Sciatic nerve (tissue), 2 donors: ENCODE measurements at places on chromosomes 4 and X. TPM values are rescaled to one million over a fixed set of nuclear protein-coding genes. Genes with fewer than 3 reads are reported as not detected.

Gene MAGEB10
- not detected for total RNA-seq

DNA sequence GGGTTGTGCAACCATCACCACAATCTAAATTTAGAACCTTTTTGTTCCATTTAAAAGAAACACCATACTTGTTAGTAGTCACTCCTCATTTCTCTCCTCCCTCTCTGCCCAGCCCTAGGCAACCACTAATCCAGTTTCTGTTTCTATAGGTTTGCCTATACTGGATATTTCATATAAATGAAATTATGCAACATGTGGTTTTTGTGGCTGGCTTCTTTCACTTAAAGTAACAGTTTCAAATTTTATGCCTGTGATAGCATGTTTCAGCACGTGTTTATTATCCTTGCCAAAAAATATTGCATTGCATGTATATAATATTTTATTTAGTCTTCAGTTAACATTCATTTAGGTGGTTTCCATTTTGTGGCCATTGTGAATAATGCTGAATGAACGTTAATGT, 437.6 kb downstream of the IL1RAPL1 start:
- DNase-seq = no peak

GRCh38 chrX:135420831-135421230, 913 bp upstream of the SMIM10L2A start:
- DNase-seq = no peak

Gene TBC1D1
- total RNA-seq = 48.0 TPM

Gene SASH3
- total RNA-seq = 8.6 TPM

- DNase-seq = no peak
These were observed 50.6 kb downstream of the CCDC149 start for GRCh38 chr4:24862073-24862751.

Gene KLHL13
- total RNA-seq = 8.4 TPM

DNA sequence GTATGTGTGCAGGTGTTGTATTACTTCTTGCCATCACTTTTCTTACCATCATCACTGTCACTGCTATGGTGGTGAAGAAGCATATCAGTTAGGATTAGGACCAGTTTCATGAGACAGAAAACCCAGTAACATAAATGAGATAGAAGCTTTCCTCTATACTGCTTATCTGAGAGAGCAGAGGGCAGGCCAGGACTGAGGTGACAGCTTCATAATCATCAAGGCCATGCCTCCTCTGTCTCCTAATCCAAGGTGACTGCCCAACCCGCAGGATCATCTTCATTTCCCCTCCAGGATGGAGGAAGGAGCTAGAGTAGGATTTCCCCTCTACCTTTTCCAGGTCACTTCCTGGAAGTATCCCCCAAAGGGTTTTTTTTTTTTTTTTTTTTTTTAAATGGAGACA, 35.4 kb downstream of the TMEM131L start:
- no peak for DNase-seq

Gene MBNL3
- total RNA-seq = 22.6 TPM

DNA sequence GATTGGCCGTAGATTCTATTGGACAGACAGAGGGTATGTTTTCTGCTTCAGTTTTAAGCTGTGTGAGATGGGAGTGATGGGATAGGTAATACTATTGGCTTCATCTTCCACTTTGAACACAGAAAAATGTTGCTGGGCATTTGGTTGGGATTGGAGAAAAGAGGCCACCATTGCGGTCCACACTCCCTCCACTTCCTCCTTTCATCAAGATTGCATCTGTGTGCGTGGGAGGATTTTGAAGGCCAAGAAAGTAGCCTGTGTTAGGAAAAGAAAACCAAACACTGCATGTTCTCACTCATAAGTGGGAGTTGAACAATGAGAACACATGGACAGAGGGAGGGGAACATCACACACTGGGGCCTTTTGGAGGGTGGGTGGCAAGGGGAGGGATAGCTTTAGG, 56.4 kb downstream of the EGF start:
- no peak for DNase-seq

Gene BCORL1
- 25.1 TPM for total RNA-seq

GRCh38 chr4:96260064-96260682, 420.3 kb downstream of the PDHA2 start:
- DNase-seq = no peak

DNA sequence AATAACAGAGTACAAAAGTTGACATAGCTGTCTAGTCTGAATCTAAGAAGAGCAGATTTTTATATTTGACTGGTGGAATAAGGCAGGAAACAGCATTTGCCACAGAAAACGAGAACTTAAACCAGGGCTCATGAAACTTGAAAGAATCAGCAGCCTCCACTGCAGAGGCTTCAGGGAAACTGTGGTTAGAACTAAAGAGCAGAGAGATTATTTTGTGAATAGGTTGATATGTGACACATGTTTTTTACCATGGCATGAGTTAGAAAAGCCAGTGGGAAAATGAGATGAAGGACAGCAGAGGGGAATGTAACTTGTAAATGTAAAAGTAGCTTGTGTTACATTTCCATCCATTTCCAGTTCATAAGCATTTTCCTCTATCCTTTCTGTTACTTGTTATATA, 63.7 kb upstream of the CAMK2D start:
- DNase-seq = no peak

DNA sequence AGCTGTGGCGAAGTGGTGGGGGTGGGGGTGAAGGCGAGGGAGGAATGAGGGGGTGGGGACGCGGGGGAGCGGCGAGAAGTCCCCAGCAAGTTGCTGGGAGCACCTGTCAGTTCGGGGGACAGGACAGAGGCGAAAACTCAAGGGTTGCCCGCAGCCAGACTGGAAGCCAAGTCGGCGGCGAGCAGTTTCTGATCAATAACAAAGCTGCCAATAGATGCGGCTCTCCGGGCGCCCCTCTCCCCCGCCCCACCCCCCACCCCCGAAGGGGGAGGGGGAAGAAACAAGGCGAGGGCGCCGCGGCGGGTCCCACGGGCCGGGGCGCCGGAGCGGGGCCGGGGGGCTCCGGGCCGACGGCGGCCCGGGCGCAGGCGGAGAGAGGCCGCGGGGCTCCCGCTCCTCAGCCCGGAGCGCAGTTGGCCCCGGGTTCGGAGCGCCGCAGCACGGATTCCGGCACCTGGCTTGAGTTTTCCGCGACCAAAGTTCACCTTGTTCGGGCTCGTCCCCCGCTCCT, 379 bp downstream of the PDGFC start:
- DNase-seq = peak; percentile 64

GRCh38 chrX:123830309-123830708, 29.5 kb upstream of the XIAP start:
- DNase-seq = no peak
